ENCODE measurements at places on chromosomes 5 and 9.
A peak's percentile ranks its signal among the peaks of the same experiment; 100 is the strongest.

DNA sequence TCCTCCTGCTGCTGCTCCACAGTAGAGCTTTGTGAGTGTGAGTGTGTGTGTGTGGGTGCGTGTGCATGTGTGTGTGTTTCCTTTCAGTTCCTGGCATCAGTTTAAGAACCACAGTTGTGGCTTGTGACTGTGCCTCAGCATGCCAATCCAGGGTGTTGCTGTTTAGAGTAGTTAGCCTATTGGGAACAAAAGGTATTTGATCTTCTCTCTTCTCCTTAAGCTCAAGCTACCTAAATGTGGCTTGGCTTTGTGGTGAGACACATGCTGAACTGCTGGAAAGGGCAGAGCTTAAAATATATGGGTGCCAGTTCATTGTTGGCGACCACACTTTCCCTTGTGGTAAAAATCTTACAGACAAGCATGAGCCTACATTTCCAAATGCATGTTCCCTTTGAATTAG lies 116.6 kb upstream of the BNC2 start:
- DNase-seq = no peak

GRCh38 chr5:154038261-154038706 lies 426 bp downstream of the FAM114A2 start:
- peak; percentile 1 for DNase-seq

GRCh38 chr9:92763721-92764380 lies 782 bp downstream of the BICD2 start:
- DNase-seq = no peak

DNA sequence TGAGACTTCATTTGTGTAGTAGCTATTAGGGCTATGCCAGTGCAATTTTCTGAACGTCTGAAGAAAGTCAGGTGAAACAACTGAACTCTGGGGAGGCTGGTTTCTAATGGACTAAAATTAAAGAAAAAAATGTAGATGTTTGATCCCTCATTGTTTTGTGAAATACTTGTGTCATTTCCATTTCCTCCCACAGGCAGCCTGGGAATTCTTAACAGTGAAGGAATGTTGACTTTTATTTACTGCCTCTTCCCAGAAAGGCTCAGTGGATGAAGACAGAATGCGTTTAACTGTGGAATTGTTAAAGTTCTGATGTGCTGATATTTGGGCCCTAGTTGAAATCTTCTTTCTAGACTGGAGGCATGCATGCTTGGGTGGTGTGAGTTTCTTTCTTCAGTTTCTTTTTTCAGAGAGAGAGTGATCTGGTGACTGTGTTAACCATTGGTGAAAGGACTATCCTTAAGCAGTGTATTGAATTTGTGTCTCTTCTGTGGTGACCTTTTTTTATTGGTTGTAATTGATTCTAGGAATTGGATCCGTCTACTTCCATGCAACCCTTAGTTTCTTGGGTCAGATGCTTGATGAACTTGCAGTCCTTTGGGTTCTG lies 15.5 kb downstream of the ACER2 start:
- no peak for DNase-seq

GRCh38 chr5:43785198-43785597 lies 182.2 kb downstream of the NNT start:
- DNase-seq = no peak

- no peak for DNase-seq
Measured at GRCh38 chr5:3103262-3103811, 351.9 kb upstream of the IRX2 start.

All from stimulated activated CD4-positive, alpha-beta T cell treated with anti-CD3 and anti-CD28 coated beads, Interleukin-15, amount 100 ng/mL, for 1 hour (primary cell).